Activated naive CD4-positive, alpha-beta T cell treated with anti-CD3 and anti-CD28 coated beads for 36 hours (primary cell): ENCODE measurements at places on chromosomes 1 and 21. TPM values are rescaled to one million over a fixed set of nuclear protein-coding genes. Genes with fewer than 3 reads are reported as not detected.

- DNase-seq: no peak
Observed at GRCh38 chr1:66013371-66013770, 220.7 kb downstream of the PDE4B start.

GRCh38 chr1:204409836-204410687 is 1.6 kb downstream of the PPP1R15B start:
- DNase-seq: no peak

DNA sequence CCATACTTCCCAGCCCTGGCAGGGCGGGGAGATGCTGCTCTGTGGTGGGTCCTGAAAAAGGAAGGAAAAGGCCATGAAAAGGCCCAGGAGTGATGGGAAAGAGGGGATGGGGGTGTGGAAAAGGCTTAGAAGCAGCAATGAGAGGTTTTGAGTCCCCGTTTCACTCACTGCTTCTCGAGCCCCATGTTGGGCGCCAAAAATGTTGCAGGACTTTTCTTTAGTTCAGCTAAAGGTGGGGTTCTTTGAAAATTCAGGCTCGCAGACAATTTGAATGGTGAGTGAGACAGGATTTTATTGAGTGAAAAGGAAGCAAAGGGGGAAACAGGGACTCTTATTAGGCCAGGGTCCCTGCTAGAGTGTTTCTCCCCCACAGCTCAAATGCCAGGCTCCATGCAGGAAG is 93.1 kb downstream of the MRPS6 start:
- no peak for DNase-seq

DNA sequence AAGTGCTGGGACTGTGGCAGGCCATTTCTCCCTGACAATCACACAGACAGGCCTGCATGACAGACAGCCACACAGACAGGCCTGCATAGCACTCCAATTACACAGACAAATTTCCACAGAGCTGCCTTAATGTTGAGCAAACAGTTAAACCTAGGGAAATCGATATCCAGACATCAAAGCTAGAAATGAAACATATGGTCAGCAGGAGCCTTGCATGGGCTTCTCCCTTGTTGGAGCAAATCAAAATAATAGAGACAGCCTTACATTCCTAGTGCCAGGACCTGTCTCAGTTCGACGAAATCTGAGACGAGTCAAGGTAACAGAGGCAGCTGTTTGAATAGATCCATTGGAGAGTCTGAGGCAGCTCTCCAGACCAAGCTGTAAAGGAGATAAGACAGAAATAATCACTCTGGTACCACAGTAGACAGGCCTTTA is 42.4 kb downstream of the OLFML3 start:
- DNase-seq: no peak

GRCh38 chr1:23799570-23800399 is 769 bp downstream of the GALE start:
- DNase-seq: peak; percentile 56

- no peak for DNase-seq
Observed at GRCh38 chr1:72485801-72486200, 203.5 kb upstream of the NEGR1 start.

GRCh38 chr1:89269277-89269676 is 3.4 kb downstream of the GBP5 start:
- DNase-seq: no peak

- no peak for DNase-seq
Observed at GRCh38 chr1:47712596-47713299, 274.9 kb downstream of the FOXD2 start.

GRCh38 chr1:93670141-93670540 is 11.5 kb downstream of the BCAR3 start:
- no peak for DNase-seq

DNA sequence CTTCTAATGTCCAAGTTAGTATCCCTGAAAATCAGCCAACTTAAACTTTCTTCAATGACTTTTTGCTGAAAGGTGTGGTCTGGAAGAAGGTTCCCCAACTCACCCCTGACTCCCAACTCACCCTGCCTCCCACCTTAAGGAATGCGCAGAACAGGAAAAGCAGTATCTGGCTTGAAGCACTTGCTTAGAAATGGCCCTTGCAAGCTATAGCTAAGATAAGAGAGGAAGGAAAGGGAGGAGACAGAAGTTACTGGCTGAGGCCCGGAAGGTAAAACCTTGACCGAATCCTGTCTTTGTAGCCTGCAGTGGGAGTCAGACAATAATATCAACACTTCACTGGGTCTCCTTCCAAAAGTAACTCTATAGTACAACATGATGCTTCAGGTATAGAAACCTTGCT is 2.9 kb downstream of the CYYR1 start:
- DNase-seq: no peak

GRCh38 chr1:40383095-40383487 is 9.6 kb downstream of the SMAP2 start:
- DNase-seq: no peak

GRCh38 chr21:42461881-42462877 is 33.8 kb downstream of the RSPH1 start:
- DNase-seq: no peak

DNA sequence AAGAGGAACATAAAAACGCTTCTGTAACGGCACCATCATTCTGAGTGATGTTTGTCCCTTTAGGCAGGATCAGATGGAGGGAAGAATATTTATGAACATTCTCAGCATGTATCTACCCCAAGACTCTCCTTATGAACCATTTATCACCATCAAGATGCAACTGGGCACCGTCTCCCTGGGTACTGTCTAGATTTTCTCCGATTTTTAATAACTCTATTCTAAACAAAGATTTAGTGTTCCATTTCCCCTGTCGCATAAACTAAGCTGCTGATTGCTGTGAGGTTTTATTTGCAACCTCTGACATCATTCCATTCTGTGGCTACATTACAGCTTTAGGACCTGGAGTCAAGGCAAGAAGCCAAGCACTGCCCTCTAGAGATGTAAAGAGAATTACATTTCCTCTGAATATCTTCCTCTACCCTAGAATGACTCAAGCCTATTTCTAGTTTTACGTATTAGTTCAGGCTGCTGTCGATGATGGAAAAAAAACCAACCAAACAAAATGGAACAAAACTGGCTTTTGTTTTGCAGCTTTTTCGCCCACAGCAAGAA is 130.1 kb upstream of the MAP1LC3C start:
- DNase-seq: no peak

GRCh38 chr1:44170281-44170823 is 28.9 kb upstream of the KLF18 start:
- no peak for DNase-seq

DNA sequence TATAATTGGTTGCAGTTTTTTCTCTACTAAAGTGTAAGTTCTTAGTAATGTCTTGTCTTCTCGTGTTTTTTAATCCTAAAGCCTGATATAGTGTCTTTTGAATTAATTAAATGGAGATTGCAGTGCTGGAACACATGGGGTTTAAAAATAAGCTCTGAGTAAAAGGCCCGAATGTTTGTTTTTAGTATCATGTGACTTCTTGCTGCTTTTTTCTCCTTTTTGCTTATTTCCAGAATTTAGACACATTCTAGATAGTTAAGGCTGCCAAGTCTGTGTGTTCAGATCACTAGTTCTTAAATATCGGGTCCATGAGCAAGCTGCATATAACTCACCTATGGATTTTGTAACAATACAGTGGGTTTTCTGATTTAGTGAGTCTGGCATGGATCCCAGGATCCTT is 27.5 kb downstream of the KCTD3 start:
- DNase-seq: no peak

- no peak for DNase-seq
Observed at GRCh38 chr1:18643154-18644012, 12.7 kb downstream of the PAX7 start.

DNA sequence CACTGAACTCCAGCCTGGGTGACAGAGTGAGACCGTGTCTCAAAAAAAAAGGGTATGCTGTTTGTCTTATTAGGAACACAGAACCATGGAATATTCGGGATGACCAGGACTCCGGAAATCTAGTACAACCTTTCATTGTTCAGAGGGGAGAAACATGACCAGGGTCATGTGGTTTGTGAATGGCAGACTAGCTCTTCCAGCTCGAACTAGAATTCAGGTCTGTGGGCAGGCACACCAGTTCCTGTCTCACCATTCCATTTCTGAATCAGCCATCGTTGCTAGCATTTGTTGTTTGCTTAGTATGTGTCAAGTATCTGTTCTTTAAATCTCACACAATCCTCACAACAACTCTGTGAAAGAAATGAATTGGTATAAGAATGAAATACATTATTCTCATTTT is 50.9 kb downstream of the MDM4 start:
- no peak for DNase-seq

TSTD1 gene
- total RNA-seq: 51.5 TPM

OLFML2B gene
- total RNA-seq: 1.7 TPM

OR2M3 gene
- not detected for total RNA-seq

CLCA2 gene
- total RNA-seq: not detected

C1orf167 gene
- total RNA-seq: not detected

EFCAB14 gene
- 35.8 TPM for total RNA-seq

TSPAN1 gene
- total RNA-seq: not detected

SHISA4 gene
- not detected for total RNA-seq

FUCA1 gene
- 5.2 TPM for total RNA-seq

INKA2 gene
- 1.9 TPM for total RNA-seq
